ENCODE measurements at places on chromosomes 6 and 20.
A peak's percentile ranks its signal among the peaks of the same experiment; 100 is the strongest.

GRCh38 chr6:111550953-111551352 lies 54.7 kb downstream of the TRAF3IP2 start:
- DNase-seq: no peak

DNA sequence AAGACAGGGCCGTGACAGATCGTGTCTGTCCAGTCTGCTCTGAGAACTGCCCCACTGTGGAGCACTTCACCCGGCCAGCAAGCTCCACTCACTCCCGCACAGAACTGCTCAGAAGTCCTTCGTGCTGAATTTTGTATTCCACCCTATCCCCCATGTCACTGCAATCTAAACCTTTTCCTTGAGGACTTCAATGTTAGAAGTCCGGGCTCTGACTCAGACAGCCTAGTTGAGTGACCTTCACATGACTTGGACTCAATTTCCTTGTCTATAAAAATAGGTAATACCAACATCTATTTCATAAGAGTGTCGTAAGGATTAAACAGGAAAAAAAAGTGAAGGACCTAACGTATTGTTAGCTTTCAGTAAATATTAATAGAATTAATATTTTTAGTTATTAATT lies 161.6 kb downstream of the QRSL1 start:
- no peak for DNase-seq

DNA sequence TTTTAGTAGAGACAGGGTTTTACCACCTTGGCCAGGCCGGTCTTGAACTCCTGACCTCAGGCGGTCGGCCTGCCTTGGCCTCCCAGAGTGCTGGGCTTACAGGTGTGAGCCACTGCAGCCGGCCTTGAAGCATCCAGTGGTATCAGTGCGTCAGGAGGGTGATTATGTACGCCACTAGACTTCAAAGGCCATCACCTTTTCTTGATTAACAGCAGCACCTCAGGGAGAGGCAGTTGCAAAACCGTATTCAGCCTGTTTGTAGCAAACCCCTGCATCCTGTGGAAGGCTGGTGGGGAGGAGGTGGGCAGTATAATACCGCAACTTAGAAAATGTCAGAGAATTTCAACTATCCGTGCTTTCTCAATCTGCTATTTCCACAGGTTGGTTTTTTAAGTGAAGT lies 27.3 kb upstream of the SHLD1 start:
- DNase-seq: no peak

- no peak for DNase-seq
These were observed 213.6 kb upstream of the PREP start for GRCh38 chr6:105616521-105616920.

DNA sequence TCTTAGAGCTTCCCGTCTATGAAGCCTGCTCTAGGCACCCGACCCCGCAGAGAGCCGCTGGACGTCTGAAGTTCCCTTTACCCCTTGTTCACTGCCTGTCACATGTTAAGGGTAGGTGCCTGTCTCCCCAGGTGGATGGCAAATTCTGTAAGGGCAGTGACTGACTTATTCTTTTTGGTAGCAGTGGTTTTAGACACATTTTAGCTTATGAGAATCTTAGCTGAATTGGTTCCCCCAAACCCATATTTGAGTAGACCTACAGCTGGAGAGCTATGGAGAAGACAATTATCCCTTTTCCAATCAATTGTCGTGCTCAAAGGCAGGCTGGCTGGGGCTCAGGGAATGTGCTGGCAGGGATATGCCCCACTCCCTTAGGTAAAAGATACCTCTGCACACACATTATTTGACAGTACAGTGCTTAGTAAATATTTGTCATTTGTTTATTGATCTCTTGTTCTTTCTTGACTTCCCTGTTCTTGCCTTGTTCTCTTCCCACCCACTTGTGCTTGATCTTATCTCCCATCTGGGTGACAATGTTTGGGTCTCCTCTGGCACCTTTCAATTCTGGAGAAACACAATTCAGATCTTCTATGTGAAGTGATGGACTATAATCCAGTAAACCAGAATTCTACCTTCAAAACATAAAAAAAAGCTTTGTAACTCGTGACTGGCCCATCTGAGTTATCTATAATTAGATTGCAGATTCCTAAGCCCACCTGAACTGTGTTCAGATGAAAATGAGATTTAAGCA lies 114.3 kb upstream of the SLC2A12 start:
- DNase-seq: no peak

- DNase-seq: no peak
These were observed 272.2 kb upstream of the FOXQ1 start for GRCh38 chr6:1039746-1040145.

DNA sequence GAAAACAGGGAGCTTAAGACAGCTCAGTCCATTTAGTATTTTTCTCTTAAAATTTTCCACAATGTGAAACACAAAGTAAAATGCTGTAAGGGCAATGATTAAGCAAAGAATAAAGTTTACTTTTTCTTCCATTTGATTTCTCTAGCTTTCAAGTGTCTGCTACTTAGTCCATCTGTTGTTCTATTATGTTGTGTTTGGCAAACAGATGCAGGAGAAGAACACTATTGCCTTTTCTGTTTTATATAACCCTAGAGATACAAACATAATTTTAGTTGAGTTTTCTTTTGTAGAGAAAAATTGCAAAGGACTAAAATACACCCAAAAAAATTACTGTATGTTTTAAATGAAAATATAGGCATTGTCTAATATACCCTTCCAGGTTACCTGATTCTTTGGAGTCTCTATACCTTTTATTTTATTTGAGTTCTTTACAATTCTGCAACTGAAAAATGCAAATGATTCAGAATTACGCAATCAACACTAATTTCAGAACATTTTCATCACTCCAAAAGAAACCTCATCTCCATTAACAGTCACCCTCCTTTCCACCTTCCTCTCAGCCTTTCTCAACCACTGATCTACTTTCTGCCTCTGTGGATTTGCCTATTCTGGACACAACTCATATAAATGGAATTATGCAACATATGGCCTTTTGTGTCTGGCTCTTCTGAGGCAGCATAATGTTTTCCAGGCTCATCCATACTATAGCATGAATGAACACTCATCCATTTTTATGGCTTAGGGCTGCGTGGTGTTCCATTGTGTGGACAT lies 96.9 kb downstream of the MKKS start:
- no peak for DNase-seq

GRCh38 chr20:36092398-36093024 lies 62.0 kb upstream of the EPB41L1 start:
- no peak for DNase-seq

GRCh38 chr6:125346201-125346925 lies 44.6 kb upstream of the HDDC2 start:
- no peak for DNase-seq

DNA sequence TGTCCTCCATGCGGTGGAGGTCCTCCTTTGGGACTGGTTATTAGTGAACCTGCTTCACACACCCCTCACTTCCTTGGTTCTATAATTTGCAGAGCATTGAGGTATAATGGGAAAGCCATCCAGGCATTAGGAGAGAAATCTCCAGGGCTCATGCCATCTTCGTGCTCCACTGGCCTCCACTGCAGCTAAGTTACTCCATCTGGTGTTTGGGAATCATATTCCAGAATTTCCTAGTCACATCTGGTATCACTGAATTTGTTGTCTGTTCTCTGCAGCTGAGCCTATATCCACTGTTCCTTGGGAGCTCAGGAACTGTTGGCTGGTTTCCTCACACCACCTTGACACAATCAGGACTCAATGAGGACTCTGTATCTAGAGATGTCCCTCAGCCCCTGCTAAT lies 173.0 kb upstream of the TSHZ2 start:
- DNase-seq: no peak

DNA sequence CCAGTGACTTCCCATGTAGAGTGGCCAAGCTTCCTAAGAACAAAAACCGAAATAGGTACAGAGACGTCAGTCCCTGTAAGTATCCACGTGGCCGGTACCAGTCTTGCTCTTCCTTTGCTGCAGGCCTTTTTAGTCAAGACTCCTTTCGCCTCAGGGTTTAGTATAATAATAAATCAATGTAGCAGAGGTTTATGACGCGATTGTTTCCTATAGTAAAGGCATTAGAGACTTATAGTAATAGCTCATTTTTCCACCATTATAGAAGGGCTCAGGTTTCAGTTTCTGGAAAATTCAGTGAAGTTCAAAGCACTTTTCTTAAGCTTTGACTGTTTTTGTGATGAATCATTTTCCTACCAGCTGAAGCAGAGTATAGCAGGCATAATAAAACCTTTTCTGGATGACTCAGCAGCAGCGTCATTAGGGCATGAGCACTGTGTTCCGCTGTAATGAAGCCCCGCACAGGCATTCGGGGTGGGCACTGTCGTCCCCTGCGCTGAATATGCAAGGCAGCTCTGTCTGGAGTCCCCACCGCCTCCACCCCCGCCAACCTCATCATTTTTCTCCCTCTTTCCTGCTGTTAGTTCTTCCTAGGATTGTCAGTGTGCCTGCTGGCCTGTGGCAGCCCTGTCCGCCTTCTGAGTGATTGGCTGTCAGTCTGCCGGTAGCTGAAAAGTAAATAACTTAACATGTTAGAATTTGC lies 51.3 kb downstream of the PTPN1 start:
- DNase-seq: no peak

DNA sequence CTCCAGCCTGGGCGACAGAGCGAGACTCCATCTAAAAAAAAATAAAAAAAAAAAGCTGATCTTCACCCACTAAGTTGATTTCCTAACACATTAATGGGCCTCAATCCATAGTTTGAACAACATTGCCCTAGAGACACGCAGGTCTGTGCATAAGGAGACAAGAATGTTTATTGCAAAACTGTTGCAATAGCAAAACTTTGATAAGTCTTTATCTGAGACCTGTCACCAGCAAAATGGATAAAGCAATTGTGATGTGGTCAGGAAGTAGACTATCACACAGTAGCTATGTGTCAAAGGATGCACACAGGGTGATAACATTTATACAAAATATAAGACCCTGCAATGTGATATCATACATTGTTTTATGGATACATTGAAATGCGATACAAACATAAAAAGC lies 4.2 kb upstream of the ITPR3 start:
- no peak for DNase-seq

DNA sequence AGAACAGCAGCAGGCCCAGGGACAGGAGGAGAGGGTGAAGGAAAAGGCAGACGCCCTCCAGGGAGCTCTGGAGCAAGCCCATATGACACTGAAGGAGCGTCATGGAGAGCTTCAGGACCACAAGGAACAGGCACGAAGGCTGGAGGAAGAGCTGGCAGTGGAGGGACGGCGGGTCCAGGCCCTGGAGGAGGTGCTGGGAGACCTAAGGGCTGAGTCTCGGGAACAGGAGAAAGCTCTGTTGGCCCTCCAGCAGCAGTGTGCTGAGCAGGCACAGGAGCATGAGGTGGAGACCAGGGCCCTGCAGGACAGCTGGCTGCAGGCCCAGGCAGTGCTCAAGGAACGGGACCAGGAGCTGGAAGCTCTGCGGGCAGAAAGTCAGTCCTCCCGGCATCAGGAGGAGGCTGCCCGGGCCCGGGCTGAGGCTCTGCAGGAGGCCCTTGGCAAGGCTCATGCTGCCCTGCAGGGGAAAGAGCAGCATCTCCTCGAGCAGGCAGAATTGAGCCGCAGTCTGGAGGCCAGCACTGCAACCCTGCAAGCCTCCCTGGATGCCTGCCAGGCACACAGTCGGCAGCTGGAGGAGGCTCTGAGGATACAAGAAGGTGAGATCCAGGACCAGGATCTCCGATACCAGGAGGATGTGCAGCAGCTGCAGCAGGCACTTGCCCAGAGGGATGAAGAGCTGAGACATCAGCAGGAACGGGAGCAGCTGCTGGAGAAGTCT lies 25.5 kb downstream of the C20orf173 start:
- DNase-seq: no peak

GRCh38 chr6:81054036-81054435 lies 698.4 kb downstream of the TENT5A start:
- no peak for DNase-seq

DNA sequence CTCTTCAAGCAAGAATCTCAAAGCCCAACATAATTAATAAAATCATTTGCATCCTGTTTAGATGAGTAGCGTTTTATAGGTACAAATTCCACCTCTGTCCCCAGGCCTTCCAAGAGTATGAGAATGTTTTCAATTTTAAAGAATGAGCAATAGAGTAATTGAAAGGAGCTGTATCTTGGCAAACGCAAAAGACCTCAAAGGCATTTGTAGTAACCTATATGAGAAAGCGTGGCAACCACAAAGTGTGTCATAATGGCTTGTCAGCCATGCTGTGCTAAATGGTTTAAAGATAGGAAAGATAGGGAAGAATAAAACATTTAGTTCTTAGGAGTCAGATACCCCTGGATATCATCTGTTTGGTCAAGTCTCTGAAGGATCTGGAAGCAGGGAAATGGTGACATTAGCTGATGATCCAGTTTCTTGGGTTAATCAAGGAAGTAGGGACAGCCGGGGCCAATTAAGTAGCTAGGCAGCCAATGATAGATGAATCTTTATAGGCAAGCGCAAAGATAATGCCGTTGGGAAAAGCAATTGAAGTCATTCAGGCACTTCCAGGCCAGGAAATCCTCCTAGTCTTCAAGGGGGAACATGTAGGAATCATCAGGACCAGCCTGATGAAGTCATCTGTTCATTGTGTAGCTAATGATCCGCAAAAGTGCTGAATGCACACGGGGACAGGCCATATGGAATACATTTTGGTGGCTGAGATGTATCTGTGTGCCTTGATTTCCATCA lies 71.5 kb upstream of the ISM1 start:
- no peak for DNase-seq

- no peak for DNase-seq
These were observed 108.3 kb downstream of the KIF13A start for GRCh38 chr6:17879184-17879583.

GRCh38 chr20:43185901-43186300 lies 3.8 kb downstream of the PTPRT start:
- DNase-seq: no peak

GRCh38 chr20:3848565-3848964 lies 1.9 kb downstream of the MAVS start:
- no peak for DNase-seq

- peak; percentile 19 for DNase-seq
These were observed 39.2 kb downstream of the GNAS start for GRCh38 chr20:58891718-58892140.

DNA sequence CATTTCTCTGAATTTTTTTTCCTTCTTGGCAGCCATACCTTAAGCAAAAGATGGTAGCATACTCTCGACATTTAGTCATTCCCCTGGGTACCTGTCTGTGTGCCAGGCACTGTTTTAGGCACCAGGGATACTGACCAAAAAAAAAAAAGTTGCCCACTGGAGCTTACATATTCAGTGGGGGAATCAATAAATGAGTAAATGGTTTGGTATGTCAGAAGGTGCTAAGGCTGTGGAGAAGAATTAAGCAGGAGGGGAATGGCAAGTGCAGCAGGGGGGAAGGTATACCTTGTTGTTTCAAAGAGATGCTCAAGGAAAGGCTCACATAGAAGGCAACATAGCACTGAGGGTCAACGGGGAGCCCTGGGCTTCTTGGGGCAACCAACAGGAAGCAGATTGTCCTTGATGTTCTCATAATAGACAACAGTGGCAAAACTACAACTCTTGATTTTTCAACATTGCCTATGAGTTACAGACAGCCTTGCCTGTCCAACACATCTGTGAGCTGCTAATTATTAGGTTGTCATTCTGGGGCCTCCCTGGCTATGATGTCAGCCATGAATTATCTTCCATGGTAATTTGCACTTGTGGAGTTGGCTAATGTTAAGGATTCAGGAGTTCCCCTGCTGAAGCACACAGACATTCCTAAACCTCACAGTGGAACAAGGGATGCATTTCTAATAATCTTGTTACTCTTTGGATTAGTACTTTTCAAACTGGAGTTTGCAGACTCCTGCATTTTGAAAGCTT lies 19.6 kb downstream of the NT5E start:
- no peak for DNase-seq

GRCh38 chr6:129207832-129208231 lies 324.9 kb downstream of the LAMA2 start:
- no peak for DNase-seq

GRCh38 chr6:139778688-139779087 lies 404.2 kb upstream of the CITED2 start:
- no peak for DNase-seq

- no peak for DNase-seq
These were observed 48.3 kb downstream of the ARID1B start for GRCh38 chr6:156825475-156825874.
